K562 (cell line): ENCODE measurements at places on chromosomes 3 and 15.

- DNase-seq = no peak
These were observed 72.9 kb downstream of the ANXA2 start for GRCh38 chr15:60324706-60325438.

DNA sequence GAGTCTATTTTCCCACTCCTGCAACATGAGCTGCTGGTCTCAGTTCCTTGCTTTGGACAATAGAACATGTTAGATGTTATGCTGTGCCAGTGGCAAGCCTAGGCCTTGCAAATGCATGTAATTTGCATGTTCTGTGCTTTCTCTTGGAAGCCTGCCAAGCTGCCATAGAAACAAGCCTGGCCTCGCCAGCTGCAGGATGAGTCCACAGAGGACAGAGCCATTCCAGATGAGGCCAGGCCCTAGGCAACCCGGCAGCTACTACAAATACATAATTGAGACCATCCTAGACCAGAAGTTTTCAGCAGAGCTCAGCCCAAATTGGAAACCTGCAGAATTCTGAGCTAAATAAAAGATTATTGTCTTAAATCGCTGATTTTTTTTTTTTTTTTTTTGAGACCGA is 39.6 kb downstream of the TRIM69 start:
- DNase-seq = no peak

DNA sequence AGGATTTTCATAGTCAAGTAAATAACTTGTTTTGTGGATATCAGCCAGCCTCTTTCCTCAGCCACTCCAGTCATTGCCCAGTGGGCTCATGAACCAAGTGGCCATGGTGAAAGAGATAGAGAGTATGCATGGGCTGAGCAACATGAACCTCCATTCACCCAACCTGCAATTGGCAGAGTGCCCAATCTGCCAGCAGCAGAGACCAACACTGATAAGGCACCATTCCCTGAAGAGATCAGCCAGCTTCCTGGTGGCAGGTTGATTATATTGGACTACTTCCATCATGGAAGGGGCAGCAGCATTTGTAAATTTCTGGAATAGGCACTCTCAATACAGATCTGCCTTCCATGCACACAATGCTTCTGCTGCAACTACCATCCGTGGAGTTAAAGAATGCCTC is 10.3 kb upstream of the MCF2L2 start:
- no peak for DNase-seq

DNA sequence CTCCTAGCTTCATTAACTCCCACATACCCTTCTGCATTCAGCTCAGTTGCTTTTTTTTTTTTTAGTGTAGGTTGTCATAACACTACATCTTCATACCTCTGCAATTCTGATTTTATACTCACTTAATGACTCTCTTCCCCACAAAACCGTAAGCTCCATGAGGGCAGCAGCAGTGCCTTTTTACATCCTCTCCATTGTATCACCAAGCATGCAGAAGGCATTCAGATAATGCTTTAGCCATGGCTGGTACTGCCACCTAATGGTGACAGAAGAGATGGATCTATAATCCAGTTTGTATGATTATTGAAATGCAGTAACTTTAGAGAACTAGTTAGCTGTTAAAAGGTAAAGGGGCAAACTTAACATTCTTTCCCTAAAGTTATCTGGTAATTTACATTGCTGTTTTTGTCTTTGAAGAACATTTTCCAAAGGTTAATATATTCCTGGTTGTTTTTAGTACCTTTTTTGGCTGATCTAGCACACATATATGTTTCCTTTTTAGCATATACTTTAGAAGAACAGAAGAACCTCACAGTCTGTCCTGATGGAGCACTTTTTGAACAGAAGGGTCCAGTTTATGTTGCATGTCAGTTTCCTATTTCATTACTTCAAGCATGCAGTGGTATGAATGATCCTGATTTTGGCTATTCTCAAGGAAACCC is 36.8 kb downstream of the ATP1B3 start:
- DNase-seq = peak; percentile 50

DNA sequence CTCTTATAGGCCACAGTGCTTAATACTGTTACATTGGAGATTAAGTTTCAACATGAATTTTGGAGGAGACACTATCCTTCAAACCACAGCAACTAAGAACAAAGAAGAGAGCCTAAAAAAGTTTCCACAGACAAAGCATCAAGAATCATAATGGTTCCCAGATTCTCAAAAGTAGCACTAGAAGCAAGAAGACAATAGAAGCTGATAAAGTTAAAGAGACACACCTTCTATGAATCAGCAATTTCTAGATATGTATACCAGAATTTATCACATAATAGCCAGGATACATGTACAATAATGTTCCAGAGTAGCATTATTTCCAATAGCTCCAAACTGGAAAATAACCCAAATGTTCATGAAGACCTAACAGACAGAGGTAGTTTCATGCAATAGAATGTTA is 12.2 kb downstream of the NKIRAS1 start:
- no peak for DNase-seq

- DNase-seq = no peak
These were observed 440.1 kb upstream of the ARHGEF26 start for GRCh38 chr3:153681057-153681456.

- DNase-seq = no peak
These were observed 423.5 kb downstream of the TUSC7 start for GRCh38 chr3:117133066-117133465.

DNA sequence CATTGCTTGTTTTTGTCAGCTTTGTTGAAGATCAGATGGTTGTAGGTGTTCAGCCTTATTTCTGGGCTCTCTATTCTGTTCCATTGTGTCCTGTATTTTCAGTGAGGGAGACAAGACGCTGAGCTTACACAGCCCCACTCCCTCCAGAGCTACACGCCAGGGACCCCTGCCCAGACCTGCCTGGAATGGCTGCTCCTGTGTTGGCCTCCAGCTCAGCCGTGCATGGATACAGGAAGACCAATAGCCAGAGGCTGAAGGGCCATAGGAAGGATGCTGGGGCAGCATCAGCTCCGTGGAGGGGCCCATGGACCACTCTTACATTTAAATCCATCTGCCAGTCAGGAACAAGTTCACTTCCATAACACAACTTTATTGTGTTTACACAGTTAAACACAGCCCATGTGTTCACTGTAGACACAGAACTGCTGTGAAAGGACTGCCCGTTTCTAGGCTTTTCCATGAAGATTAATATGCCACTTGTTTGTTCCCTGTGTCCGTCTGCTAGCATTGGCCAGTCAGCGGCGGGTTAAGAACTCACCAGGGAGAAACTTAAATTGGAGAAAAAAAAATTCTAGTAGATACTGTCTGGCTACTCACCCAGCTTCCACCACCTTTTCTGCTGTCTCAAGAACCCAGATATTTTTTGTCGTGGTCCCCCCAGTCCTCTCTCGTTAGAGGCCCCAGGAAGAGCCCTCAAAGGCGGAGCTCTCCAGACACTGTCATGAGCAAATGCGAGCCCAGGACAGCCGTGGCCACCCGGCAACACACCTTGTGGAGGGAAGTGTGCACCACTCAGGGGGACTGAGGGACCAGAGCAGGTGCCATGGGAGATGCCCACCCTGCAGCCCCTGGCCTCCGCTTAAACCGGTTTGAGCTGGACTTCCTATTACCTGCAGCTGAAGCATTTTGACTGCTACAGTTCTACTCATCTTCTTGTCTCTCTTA is 142.3 kb upstream of the MEF2A start:
- DNase-seq = no peak

GRCh38 chr3:106725566-106725965 is 651.7 kb upstream of the CCDC54 start:
- DNase-seq = no peak

DNA sequence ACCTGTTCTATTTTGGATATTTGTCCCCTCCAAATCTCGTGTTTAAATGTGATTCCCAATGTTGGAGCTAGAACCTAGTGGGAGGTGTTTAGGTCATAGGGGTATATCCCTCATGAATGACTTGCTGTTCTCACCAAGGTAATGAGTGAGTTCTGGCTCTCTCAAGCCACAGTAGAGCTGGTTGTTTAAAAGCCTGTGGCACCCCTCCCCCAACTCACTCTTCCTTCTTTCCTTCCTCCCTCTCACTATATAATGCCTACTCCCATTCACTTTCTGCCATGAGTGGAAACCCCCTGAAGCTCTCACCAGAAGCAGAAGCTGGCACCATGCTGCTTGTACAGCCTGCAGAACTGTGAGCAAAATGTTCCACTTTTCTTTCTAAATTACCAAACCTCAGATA is 341.1 kb downstream of the SI start:
- no peak for DNase-seq

GRCh38 chr3:42712688-42713372 is 10.2 kb upstream of the HHATL start:
- no peak for DNase-seq

GRCh38 chr3:38843898-38844297 is 27.9 kb upstream of the SCN10A start:
- no peak for DNase-seq

- no peak for DNase-seq
These were observed 50.5 kb downstream of the ATP1B3 start for GRCh38 chr3:141926929-141927328.

GRCh38 chr15:30859091-30859874 is 44.4 kb upstream of the FAN1 start:
- DNase-seq = peak; percentile 13

DNA sequence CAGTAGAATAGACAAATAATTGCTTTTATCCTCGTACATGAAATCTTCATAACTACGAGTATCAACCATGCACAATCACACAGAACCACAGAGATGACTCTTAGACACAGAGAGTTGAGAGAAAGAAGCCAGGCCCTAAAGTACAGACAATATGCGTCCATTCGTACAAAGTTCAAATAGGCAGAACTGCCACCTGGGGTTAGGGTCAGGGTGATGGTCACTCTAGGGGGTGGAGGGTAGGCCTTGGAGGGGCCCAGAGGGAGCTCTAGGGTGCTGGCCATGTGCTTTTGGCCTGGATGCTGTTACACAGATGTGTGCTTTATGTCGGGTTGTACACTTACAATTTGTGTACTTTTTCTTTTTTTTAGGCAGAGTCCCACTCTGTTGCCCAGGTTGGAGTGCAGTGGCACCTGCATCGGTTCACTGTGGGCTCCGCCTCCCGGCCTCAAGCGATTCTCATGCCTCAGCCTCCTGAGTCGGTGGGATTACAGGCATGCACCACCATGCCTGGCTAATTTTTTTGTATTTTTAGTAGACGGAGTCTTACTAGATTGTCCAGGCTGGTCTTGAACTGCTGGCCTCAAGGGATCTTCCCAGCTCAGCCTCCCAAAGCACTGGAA is 65.9 kb upstream of the KLF13 start:
- DNase-seq = no peak

- no peak for DNase-seq
These were observed 8.2 kb upstream of the SNTN start for GRCh38 chr3:63644212-63644797.

- no peak for DNase-seq
These were observed 4.7 kb downstream of the ABHD6 start for GRCh38 chr3:58242340-58242739.

DNA sequence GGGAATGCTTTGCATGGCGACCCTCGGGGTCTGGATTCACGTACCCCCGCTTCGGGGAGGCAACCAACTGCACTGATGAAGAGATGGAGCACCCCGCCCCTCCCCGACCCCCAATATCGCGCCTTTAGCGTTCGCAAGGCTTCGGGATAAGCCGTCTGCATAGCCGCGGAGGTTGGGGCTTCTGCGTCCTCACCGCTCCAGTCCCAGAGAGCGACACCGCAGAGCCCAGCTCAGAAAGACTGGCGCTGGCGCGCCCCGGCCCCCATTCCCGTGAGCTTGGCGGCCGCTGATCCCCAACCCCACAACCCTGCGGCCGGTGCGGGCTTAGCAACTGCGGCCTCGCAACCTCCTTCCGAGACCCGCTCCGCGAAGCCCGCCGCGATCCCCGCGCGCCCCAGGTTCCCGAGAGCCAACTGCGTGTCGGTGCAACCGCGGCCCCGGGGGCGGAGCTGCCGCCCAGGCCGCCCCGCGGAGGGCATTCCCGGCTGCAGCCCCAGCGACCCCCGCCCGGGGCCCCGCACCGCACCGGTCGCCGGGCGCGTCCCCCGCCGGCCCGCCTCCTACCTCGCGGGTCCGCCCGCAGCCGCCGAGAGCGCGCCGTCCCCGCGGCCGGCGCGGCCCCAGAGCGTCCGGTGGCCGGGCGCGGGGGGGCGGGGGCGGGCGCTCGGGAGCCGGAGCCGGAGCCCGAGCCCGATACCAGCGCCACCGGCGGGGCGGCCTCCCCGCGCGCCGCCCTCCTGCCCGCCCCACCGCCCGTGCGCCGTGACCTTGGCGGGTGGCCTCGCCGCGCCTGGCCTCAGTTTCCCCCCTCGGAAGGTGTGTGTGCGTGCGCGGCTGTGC is 79.5 kb downstream of the IQSEC1 start:
- peak; percentile 66 for DNase-seq

DNA sequence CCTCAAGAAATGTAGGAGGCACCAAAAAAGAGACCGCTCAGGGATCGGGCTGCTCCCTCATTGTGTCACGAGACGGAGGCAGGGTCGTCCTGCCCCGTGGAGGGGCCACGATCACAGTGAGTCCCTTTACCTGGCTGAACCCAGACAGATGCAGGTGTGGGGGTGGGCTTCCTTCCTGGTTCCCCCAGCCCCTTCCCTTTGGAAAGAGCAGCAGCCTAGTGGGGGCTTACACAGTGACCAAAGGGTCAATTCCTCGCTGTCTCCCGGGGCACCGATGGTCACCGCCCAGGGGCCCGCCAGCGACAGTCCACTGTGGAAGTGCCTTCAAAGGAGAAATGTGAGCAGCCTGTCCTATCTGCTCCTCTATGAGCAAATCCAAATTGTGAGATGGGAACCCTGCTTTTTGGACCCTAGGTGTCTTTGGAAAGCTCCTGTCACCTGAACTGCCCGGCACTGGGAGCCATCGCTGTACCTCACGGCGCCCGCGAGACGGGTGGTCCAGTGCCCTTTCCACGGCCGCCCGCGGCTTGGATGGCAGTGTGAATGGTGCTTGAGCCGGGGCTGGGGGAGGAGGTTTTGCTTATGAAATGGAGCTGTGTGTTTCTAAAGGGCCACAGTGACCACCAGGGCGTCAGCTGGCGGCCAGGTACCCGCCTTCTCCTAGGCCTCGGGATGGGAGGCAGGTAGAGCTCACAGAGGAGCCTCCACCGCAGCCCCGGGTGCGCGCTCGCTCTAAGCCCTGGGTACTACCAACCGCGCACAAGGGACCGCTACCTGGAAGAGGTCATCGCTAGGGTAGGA is 155.7 kb downstream of the KLF13 start:
- DNase-seq = no peak

GRCh38 chr3:46375218-46375617 is 4.5 kb downstream of the CCR5 start:
- DNase-seq = no peak

GRCh38 chr3:56856752-56857151 is 55.0 kb upstream of the ARHGEF3 start:
- no peak for DNase-seq

- no peak for DNase-seq
These were observed 700.6 kb upstream of the CFAP20DC start for GRCh38 chr3:59750391-59750790.

GRCh38 chr3:148735597-148735996 is 37.9 kb downstream of the AGTR1 start:
- DNase-seq = no peak

GRCh38 chr3:141646760-141647561 is 91.1 kb upstream of the RNF7 start:
- peak; percentile 73 for DNase-seq

- no peak for DNase-seq
These were observed 74.7 kb downstream of the MAGI1 start for GRCh38 chr3:65963787-65964677.

GRCh38 chr3:172314591-172315160 is 133.6 kb downstream of the GHSR start:
- DNase-seq = no peak
